CD4-positive, alpha-beta T cell treated with Interleukin-6 at 100 ng/mL for 8 hours (primary cell): ENCODE measurements at places on chromosomes 16 and 17.

- no peak for DNase-seq
Observed at GRCh38 chr16:87723226-87723623, 42.6 kb downstream of the KLHDC4 start.

- DNase-seq, result no peak
Observed at GRCh38 chr16:13414154-13414553, 505.8 kb upstream of the ERCC4 start.

GRCh38 chr17:15261258-15261801 is 3.8 kb downstream of the PMP22 start:
- DNase-seq, result no peak

DNA sequence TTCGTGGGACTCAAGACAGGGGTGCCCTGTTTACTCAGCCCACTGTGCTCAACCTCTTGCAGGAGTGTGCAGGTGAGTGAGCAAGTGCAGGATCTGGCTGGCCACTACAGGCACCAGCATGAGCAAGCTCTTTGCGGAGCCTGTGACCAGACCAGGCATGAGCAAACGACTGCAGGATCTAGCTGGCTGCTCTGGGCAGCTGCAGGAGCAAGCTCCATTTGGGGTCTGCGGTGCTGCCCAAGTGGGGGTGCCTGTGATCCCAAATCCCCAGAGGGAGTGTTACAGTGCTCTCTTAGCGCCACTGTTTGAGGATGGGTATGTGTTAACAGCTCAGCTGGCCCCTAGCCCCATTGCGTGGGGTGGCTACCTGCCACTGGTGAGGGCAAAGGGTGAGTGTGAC is 2.4 kb downstream of the USP6 start:
- DNase-seq, result no peak
